ENCODE measurements at places on chromosomes 7 and 10.
A peak's percentile ranks its signal among the peaks of the same experiment; 100 is the strongest.

GRCh38 chr7:120504386-120504785, 231.4 kb downstream of the KCND2 start:
- no peak for DNase-seq

GRCh38 chr7:19023477-19023876, 94.0 kb downstream of the TWIST1 start:
- no peak for DNase-seq

GRCh38 chr10:80196270-80196949, 8.9 kb downstream of the ANXA11 start:
- no peak for DNase-seq

DNA sequence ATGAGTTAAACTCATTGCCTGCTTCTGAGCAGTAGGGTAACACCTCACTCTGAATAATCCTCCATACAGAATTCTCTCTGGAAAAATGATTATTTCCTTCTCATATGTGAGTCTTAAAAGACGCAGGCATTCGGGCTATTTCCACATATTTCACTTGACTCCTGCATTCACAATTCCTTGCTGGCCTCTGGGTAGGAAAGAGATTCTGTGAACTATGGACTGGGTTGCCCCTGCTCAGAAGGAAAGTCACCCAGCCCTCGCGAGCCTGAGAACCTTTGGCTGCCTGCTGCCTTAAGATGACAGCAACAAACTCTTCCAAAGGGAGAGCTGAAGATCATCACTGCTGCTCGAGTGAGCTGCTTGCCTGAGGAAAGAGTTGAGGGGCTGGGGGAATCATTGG, 216.8 kb downstream of the BAMBI start:
- no peak for DNase-seq

GRCh38 chr7:117176206-117176605, 146.7 kb downstream of the WNT2 start:
- DNase-seq: no peak

GRCh38 chr10:129759214-129760002, 204.7 kb downstream of the EBF3 start:
- peak; percentile 65 for DNase-seq

GRCh38 chr10:69641261-69641980, 11.4 kb downstream of the FAM241B start:
- DNase-seq: no peak

DNA sequence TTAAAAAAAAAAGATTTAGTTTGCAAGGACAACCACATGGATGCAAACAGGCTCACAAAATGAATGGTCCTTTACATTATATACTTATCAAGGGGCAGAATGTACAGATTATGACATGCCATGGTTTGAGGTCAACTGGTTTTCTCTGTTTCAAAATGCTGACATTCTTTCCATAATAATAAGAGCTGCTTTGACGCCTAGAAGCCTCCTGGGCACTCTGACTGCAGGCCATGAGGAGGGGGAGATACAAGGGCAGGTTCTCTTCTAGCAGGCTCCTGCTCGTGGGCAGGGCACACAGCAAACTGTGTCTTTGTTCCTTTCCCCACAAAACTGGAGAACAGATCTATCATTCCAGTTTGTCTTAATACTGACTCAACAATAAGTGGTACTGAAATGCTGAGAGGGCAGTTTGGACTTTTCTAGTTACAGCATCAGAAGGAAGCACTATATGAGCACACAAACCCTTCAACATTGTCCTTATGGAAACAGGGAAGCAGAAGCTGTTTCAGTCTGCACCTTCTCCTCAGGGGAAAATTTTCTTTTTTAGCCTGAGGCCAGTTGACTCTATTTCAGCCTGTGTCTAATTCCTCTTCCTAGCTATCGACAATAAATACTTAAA, 314.9 kb upstream of the AOAH start:
- no peak for DNase-seq

DNA sequence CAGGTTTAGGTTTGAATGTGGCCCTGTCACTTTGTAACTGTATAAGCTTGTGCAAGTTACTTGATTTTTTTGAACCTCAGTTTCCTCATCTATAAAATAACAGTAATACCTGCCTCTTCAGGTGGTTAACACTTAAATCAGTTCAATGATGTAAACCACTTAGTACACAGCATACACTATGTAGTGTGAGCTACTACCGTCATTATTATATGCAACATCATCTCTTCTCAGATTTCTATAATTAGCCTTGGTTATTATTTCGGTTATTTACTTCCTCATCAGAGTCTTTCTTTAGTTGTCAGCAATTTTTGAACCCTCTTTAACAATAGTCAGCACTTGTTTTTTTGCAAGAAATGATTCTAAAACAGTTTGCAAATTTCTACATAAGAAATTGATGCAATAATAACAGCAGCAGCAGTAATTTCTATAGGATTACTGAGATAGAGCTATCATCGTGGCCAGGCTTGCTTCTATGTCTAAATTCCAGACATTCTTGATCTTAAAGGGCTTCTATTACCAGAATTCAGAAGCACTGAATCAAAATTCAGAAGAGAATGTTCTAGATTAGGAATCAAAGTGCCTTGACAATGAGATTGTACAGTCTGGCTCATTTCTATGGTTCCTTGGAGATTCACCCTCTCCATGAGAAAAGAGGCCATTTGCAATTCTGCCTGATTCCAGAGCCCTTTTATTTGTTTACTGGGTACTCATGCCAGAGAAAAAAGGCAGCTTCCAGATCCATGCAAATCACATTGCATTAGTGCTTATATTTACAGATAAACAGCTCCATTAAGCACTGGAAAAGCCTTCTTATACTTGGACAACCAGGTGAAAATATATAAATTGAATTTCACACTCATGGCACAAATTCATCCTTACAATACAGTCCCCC, 25.0 kb upstream of the WDR11 start:
- DNase-seq: no peak

DNA sequence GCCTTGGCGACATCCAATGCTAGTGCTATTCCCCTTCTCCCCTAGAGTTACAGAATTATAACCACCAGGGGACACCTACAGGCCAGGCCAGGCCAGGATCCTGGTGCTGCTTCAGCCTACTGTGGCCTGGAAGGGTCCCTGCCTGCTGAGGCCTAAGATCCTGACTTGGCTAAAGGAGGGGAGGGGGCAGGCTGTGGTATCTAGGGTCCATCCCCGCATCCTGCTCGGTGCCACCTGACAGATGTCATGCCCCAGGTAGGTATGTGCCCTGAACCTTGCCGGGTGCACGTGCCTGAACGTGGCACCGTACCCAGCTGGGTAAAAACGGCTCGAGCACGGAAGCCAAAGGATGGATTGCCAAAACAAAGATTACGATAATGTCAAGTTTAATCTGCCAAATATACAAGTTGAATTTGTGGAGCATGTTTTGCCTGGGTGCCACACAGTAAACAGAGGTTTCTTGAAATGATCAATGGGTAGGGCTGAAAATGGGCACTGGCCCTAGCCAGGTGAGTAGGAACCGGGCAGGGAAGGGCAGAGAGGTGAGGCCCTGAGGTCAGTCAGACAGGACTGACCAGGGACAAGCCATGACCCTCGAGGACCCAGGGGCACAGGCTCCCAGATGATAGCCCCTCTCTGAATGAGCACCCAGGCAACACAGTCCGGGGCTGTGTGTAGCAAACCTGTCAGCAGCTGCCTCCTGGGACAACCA, 12.6 kb downstream of the PDAP1 start:
- DNase-seq: no peak

Measured in type B pancreatic cell (in vitro differentiated cells).